Brain pericyte (primary cell): ENCODE measurements at places on chromosomes 3 and 15.

DNA sequence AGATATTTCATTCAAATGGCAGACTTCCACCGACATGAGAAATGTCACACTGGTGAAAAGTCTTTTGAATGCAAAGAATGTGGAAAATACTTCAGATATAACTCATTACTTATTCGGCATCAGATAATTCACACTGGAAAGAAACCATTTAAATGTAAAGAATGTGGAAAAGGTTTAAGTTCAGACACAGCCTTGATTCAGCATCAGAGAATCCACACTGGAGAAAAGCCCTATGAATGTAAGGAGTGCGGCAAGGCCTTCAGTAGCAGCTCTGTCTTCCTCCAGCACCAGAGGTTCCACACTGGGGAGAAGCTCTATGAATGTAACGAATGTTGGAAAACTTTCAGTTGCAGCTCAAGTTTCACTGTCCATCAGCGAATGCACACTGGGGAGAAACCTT, 8.6 kb upstream of the ZNF621 start:
- no peak for DNase-seq

DNA sequence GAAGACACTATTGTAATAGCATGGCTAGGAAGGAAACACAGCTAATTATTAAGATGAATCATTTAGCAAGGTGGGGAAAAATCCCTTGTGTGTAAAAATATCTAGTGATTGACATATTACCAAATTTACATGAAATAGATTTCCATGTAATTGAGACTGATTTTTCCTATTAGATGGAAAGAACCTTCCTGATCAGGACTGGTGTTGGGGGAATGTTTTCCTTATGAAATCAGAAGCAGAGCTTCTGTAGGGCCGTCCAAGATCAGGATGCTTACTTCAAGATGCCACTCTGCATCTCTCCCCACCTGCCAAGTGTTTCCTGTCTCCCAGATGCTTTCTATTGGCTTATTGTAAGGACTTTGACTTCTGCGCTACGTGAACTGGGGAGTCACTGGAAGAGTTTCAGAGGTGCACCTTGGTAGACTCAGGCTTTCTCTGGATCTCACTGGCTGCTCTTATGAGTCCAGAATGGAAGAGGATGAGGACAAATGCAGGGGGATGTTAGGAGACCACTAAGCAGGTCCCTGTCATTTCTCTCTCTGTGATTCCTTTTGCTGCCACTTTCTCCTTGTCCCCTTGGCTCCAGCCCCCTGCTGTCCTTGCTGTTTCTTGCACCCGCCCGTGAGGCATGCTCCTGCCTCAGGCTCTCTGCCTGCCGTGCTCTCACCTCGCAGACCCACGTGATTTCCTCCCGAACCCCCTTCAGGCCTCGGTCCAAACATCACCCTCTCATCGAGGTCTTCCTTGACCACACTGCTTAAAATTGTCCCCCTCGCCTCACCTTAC, 30.1 kb downstream of the BTD start:
- DNase-seq, result no peak

- no peak for DNase-seq
These were observed 100.8 kb downstream of the CCNL1 start for GRCh38 chr3:157059181-157059580.

DNA sequence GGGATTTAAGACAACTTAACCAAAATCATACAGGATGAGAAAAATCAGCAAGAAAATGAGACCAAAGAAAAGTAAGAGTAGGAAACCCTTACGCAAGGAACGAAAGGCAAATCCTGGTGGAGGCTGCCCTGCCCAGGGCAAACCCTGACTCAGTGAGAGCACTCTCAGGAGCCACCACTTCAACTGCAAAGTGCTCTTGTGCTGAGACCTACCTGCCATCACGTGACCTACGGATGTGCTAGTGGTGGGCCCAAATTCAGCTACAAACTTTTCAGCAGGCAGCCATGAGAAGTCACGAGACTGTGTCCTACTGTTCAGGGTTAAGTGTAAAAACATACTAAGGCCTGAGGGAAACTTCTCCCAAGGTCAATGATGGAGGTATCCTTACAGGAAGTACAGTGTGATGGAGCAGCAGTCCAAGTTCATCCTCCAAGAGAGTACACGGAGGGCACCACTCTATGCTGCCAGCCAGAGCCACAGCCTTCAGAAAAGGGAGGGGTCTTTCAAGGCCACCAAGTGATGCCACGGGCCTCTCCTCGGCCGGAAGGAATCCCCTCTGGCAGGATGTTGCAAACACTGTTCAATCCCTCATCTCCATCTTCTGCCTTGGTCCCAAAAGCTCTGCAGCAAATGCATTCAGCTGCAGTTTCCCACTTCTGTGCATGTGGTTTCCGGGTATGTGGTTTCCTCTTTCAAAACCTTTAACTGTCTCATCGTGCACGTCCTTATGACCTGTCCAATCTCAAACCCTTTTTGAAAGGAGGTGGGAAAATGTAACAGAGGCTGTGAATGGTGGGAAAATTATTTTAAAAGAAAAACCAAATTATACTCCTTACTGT, 9.5 kb downstream of the CHSY1 start:
- DNase-seq, result no peak
